NCI-H345 (cell line): ENCODE measurements at places on chromosomes 6 and 20.

- DNase-seq, result no peak
Measured at GRCh38 chr6:166415306-166415705, 32.6 kb upstream of the MPC1 start.

GRCh38 chr6:115675443-115675842 is 385.2 kb downstream of the FRK start:
- no peak for DNase-seq

DNA sequence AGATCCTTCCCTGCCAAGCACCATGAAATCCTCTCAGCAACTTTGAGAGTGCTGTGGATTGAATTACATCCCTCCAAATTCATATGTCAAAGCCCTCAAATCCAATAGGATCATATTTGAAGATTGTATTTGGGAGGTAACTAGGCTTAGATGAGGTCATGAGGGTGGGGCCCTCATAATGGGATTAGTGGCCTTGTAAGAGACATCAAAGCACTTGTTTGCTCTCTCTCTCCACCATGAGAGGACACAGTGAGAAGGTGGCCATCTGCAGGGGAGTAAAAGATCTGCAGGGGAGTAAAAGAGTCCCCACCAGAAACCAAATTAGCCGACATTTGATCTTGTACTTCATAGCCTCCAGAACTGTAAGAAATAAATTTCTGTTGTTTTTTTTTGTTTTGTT is 298.2 kb downstream of the SAMD5 start:
- DNase-seq, result no peak

DNA sequence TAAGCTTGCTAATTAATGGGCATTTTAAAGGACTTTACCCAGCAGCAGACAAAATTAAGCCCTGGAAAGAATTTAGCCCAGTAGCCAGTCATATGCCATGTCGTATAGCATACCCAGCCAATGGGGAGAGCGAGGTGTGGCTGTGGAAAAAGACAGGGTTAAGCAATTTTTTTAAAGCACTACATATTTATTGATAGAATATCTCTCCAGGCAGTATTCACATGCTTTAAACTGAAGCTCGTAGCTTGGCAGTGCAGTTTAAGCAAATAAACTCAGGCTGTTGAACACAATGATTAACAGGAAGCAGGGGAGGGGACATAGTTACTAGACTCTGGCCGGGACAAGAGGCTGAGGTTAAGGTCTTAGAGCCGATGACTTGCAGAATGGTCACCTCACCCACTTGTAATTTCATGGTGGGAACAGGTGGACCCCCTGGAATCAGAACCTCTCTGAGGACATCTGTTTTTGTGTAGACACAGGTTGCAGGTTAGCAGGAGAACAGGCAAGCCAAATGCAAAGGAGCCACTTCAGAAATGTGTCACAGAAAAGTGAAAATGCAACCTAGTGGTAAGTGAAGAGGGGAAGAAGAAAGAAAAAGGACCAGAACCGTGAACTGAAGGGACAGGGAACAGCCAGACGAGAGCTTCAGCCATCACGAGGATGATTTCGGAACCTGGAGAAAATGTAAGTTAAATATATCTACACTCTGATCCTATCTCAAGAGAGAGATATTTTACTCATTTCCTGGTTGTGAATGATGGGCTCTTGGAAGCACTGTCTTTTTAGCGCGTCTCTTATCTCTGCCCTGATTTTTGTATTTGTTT is 7.2 kb downstream of the GCNT2 start:
- DNase-seq, result no peak

GRCh38 chr6:134740473-134741199 is 209.3 kb downstream of the ALDH8A1 start:
- no peak for DNase-seq

DNA sequence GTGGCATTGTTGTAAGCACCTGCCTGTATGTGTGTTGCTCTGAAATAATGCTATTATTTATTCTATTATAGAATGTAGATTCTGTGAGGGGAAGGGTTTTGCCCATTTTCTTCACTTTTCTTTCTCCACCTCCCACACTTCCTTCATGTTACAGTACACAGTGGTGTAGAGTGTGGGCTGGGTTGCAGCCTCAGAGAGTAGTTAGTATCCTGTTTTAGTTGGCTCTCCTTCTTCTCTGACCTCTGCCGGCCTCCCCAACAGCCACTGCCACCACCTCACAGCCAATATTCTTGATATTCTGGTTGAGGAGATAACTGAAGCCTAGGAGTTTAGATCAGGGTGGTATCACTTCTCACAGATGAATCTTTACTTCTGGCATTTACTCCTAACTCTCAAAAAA is 143.4 kb downstream of the BCKDHB start:
- no peak for DNase-seq

DNA sequence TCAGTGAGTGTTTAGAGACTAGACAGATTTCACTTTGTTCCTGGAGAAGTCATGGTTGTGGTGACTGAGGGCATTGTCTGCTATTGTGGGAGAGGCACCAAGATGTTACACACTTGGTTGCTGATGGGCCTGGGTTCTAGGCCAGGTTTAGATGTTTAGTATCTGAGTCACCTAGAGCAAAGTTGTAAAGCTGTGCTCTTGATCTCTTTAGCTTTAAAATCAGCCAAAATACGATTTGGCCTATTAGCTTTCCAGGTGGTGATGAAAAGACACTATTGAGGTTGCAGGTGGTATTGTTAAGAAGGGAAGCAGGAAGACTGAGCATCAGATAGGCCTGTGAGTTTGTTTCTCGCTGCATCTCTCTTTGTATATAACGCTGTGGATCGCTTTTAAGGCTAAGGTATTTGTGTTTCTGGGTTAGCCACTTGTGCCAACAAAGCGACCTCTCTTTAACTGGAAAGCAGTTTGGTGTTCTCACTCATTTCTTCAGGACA is 48.6 kb downstream of the FOXO3 start:
- DNase-seq, result no peak

DNA sequence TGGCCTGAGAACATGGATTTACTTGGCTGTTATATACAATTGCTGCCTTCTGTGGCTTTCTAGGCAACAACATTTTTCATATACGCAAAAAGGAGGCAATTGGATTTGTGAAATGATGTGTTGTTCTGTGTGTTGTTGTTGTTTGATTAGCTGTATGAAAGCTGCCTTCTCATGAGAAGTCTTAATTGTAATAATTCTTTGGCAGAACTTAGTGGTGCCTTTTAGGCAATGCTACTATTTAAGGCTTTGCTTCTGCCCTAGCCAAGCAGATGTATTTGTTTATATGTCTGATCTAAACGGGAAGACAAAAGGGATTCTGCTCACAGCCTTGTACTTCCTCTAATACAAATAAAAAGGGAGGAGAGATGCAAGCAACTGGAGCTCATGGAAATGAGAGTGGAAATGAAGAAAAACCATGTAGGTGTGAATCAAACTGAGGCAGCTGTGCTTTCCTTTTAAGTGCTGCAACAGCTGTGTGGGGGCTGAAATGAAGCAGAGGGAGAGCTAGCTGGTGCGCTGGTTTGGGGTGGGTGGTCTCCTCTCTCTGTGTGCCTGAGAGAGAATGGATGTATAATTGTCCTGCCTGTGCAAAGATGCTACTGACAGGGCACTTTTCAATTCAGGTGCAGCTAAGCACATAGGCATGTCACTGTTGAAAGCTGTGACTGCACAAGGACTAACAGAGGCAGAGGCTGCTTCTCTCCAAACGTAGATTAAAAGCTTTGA is 386.9 kb upstream of the MAN1A1 start:
- DNase-seq, result no peak

GRCh38 chr6:114940181-114940580 is 597.4 kb upstream of the HS3ST5 start:
- DNase-seq, result no peak

DNA sequence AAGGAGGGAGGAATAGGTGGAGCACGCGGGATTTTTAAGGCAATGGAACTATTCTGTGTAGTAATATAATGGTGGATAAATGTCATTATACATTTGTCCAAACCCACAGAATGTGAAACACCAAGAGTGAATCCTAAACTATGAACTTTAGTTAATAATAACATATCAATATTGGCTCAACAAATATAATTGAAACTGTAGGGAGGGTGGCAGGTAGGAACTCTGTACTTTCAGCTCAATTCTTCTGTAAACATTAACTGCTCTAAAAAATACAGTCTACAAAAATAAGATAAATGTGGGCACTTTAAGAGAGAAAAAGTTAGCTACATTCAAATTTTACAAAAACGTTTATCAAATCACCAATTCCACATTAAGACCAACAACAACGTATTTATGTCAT is 136.7 kb upstream of the RUNX2 start:
- no peak for DNase-seq

- no peak for DNase-seq
Measured at GRCh38 chr20:44457016-44457415, 18.7 kb upstream of the TTPAL start.

- DNase-seq, result no peak
Measured at GRCh38 chr6:90403489-90404381, 107.1 kb upstream of the BACH2 start.

DNA sequence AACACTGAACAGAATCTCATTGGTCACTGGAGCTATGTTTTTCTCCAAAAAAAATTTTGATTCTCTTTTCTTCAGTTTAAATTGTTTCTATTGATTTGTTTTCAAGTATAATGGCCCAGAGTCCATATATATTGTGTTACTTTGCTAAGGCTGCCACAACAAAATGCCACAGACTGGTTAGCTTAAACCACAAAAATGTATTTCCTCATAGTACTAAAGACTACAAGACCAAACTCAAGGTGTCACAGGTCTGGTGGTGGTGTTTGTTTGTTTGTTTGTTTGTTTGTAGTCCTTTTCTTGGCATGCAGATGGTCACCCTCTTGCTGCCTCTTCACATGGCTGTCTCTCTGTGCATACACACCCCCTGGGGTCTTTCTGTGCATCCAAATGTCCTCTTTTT is 34.0 kb downstream of the BMP5 start:
- no peak for DNase-seq

GRCh38 chr6:29051680-29052079 is 6.7 kb upstream of the OR2W1 start:
- no peak for DNase-seq

DNA sequence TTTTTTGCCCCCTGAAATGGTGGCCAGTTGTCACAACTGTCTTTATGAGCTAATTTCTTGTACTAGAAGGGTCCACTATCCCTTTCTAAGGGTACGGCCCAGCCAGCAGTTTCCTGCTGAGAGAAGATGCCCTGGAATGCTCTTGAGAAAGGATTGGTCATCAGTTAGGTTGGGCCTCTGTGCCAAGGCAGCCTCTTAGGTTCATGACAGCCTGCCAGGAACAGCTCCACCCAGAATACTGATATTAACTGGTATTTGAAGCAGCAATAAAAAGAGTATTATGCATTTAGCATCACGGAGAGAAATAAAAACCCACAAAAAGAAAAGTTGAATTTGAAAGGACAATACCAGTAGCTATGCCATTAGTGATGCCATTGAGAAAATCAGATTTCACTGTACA is 9.0 kb upstream of the HINT3 start:
- no peak for DNase-seq

DNA sequence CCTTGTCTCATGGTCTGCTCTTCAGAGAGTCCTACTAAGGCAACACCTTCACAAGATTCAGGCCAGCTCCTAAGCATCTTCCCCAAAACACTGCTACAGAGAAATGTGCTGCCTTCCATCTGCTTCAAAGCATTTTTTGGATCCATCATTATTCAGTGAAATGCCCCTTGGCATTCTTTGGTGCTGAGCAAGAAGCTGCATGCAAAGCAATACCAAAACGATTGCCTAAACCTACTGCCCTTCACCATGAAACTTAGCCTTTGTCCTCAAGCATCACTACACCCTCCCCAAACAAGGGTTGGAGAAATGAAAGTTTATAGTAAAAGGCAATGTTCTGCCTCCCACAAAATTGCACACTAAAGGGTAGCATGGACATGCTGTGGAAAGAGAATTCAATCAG is 93.5 kb downstream of the SNAP25 start:
- no peak for DNase-seq

DNA sequence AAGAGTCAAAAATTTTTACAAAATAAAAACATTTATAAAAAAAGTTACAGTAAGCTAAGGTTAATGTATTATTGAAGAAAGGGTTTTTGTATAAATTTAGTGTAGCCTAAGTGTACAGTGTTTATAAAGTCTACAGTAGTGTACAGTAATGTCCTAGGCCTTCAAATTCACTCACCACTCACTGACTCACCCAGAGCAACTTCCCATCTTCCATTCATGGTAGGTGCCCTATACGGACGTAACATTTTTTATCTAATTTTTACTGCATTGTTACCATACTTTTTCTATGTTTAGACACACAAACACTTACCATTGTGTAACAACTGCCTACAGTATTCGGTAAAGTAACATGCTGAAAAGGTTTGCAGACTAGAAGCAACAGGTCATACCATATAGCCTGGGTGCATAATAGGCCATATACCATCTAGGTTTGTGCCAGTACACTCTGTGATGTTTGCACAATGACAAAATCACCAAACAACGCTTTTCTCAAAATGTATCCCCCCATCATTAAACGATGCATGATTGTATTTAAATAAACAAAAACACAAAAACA is 6.0 kb downstream of the MTFR2 start:
- no peak for DNase-seq

- no peak for DNase-seq
Measured at GRCh38 chr20:40173872-40174271, 515.2 kb downstream of the MAFB start.

- no peak for DNase-seq
Measured at GRCh38 chr6:110356778-110357177, 1.4 kb downstream of the METTL24 start.

DNA sequence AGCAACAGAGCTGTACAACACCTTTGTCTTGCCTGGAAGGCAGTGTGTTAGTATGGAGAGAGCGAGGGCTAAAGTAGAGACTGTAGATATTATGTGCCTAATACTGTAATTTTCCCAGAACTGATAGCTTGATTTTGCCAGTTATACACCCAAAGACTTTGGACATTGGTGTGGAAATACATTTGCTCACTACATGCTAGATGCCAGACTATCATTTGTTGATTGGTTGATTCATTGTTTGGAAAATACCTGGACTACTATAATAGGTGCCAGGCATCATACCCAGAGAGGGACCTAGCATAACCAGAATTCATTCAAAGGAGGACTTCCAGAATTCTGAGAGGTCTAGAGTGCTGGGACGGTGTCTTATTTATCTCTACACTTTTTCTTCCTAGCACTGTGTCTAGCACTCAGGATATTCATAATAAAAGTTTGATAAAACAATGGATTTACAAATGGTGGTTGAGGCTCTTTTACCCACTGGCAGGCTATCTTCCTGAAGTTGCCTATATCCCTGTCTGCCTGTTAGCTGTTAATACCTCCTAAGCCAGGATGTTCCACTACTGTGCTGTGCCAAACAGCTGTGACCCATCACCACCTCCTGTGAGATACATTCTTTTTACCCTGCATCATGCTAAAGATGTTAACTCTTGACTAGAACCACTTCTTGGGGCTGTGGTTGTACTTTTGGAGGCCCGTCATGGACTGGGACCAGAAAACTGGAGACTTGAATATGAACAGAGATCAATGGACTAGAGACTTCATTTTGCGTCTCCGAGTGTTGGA is 72.2 kb upstream of the FUCA2 start:
- no peak for DNase-seq

GRCh38 chr20:36847009-36847709 is 28.8 kb upstream of the TLDC2 start:
- DNase-seq, result peak; percentile 22

- DNase-seq, result no peak
Measured at GRCh38 chr6:158028421-158028820, 46.8 kb downstream of the SYNJ2 start.
